ENCODE measurements at places on chromosomes 4 and X.

GRCh38 chr4:179582164-179582905 lies 2140.1 kb upstream of the AGA start:
- DNase-seq = no peak

GRCh38 chr4:59869559-59869958 lies 1330.6 kb upstream of the ADGRL3 start:
- no peak for DNase-seq

DNA sequence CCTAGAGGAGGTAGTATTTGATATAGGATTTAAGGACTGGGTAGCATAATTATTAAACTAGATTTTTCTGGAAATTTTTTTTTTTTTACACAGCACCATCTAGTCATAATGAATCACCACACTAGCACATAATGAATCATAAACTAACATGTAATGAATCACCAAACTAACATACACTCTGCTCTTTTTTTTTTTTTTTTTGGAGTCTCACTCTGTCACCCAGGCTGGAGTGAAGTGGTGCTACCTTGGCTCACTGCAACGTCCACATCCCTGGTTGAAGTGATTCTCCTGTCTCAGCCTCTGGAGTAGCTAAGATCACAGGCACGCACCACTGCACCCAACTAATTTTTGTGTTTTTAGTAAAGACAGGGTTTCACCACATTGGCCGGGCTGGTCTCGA lies 92.5 kb downstream of the FAM13A start:
- no peak for DNase-seq

DNA sequence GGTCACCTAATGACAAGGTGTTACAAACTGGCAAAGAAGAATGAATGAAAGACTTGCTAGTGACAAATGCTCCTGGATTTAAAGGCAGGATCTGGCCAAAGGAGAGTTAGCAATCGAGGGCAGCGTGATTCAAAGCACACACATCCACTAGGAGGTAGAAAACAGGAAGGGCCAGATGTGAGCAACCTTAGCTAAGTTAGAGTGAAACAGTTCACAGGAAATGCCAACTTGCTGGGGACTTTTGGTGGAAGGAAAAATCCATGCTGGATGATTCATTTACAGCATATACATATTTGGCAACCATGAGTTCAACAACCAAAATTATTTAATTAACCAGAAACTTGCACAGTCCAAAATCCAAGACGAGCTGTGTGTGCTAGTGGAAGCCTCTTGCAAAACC lies 276.9 kb downstream of the PTTG2 start:
- DNase-seq = no peak

- DNase-seq = no peak
Observed at GRCh38 chrX:11209798-11210414, 83.3 kb upstream of the AMELX start.

GRCh38 chr4:153725136-153725830 lies 34.5 kb downstream of the RNF175 start:
- no peak for DNase-seq
